ENCODE measurements at places on chromosomes 2 and 18.

GRCh38 chr2:1910592-1911246, 166.4 kb upstream of the PXDN start:
- DNase-seq: no peak

- DNase-seq: no peak
These were observed 28.3 kb upstream of the PEX13 start for GRCh38 chr2:60989259-60989658.

DNA sequence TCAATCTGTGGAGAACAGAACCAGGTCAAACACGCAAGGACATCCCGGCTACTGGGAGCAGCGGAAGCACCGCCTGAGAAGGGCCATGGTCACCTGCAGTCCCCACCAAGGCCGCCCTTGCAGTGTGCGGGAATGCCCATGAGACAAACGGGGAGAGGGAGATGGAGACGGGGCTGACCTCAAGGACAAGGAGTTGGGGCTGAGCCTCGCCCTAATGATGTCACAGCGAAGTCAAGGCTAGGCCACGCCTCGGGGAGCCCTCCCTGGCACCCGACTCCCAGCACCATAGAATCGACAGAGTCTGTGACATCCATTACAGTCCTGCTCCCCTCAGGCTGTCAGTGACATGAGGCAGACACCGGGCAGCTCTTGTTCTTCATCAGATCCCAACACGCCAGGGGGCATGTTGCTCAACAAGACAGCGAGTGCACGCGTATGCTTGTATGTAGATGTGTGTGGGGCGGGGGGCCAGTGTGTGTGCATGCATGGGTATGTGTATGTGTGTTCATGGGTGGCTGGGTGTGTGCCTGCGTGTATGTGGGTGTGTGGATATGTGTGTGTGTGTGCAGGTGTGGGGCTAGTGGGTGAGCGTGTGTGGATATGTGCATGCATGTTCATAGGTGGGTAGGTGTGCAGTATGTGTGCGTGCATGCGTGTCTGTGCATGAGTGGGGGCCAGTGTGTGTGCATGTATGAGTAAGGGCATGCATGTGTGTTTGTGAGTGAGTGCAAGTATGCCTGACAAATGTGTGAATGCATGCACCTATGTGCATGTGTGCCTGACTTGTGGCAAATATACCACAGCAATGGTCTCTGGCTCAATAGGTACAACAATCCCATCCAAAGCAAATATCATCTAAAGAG, 57.0 kb downstream of the ANKMY1 start:
- no peak for DNase-seq

DNA sequence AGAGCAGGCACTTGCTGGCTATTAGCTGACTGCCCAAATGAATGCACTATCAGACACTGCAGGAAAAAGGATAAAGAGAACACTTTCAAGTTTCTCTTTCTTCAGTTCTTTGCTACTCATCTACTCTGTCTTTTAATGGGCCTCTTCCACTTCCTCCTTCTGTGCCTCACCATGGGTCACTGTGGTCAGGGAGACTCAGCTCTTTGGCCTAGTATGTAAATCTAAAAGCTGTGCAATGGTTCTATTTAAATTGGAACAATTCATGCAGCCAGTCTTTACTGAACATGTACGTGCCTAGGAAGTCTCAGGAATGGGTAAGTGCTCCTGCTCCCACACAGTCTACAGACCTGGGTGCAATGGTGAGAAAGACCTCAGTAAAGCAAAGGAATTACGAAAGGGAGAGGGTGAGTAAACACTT, 79.1 kb upstream of the DNMT3A start:
- no peak for DNase-seq

DNA sequence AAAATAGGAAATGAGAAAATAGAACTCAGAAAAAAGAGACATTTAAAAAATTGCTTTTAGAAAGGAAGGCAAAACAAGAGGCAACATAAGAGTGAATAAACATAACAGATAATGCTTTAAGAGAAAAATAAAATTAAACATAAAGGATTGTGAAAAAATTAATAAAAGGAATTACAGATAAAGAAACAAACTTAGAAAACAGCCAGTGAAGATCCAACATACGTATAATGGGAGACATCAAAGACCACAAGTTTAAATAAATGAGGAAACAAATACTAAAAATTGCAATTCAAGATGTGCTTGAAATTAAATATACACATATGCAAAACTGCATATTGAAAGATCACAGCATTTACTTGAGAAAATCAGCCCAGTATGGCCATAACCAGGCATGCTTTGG, 448.9 kb downstream of the NBAS start:
- DNase-seq: no peak

DNA sequence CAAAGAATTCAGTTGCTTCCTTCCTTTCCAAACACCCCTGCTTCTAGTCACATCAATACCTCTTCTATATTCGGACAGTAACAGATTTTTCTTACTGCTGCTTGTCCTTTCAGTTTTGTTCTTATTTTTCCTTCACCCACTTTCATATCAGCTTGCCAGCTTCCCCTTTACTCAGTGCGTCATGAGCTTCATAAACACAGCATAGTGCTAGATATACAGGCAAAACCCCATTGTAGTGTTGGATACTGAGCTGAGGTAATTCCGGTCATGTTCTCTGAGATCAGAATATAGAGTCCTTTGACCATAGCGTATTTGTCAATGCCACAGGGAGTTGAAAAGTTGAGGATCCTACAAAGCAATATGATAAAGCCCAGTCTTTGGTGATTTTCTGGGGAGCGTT, 2.4 kb downstream of the FARP2 start:
- DNase-seq: no peak

GRCh38 chr2:181685150-181685688, 4.9 kb upstream of the NEUROD1 start:
- DNase-seq: no peak

DNA sequence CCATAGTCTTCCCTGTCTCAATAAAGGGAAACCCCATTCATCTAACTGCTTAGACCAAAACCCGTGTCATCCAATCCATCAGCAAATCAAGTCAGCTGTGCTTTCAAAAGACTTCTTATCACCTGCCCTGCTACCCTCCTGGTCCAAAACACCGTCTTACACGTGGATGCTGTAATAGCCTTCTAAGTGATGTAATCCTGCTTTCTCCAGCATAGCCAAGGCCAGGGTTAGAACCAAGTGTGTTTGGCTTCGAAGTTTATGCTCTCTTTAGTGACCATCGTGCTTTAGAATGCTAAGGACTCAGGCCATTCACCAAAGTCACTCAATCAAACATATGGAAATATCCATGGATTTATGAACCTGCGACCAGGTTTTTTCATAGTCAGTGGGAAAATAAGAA, 25.5 kb downstream of the NEB start:
- no peak for DNase-seq

DNA sequence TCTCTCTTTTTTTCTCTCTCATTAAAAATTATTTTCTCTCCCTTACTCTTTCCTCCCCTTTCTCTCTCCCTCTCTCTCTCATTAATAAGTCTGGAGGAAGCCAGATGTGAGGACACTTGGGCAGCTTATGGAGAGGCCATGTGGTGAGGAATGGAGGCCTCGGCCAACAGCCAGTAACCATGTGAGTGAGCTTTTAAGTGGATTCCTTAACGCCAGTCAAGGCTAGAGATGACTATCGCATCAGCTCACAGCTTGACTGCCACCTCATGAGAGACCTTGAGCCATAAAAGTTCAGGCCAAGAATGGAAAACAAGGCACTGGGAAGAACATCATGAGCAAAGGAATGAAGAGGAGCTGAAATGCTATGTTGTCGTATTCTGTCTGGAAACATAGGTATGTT, 39.1 kb downstream of the ETAA1 start:
- DNase-seq: no peak

DNA sequence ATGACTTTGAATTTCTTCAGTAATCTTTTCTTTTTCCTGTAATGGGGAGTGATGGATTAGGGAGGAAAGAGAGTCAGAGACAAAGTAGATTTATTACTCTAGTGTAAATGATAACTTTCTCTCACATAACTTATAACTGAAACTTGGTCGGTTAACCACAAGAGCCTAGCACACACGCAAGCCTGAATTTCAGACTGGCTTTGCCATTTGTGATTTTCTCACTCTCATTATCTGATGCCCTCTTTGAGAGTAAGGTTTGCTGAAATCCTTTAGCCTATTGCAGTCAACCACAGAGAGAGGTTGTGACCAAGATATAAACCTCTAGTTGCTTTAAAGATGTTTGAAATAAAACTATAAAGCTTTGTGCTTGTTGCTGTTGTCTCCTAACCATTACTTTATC, 117.9 kb upstream of the NETO1 start:
- DNase-seq: no peak

DNA sequence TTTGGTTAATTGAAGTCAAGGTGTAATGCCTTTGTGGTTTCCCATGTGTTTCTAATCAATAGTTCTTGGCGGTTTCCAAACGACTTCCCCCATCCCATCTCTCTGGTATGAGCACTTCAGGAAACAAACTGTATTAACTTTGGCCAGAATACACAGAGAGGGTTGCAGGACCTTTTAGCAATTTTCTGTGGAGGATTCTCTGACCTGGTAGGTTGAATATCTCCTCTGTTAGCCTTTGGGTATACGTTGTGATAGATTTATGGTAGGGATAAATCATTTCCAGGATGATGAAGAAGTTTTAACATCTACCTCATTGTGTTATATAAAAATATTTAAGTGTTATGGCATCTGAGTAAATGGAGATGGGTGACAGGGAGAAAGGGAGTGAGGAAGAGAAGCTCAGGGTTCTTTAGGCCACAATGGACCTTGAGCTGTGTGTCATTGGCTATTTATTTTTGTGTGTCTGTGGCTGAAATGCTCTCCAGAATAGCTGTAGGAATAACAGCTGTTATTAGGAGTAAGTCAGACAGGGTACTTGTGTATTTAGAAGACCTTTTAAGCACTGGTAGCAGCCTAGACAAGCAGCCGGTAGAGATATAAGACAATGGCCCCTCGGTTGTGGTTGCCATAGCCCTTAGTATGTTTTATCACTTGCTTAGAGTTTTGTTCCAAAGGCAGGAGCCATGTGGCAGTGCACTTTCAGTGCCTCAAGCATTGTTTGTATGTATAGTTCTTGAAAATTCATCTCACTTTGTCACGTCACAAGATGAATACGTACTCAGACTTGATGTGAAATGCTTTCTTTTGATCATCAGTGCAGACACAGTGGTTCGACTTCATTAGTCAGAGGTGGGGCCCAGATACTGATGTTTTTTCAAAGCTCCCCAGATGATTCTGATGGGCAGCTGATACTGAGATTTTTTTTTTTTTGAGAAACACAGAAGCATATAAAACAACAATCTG, 91.1 kb downstream of the FMNL2 start:
- DNase-seq: no peak

DNA sequence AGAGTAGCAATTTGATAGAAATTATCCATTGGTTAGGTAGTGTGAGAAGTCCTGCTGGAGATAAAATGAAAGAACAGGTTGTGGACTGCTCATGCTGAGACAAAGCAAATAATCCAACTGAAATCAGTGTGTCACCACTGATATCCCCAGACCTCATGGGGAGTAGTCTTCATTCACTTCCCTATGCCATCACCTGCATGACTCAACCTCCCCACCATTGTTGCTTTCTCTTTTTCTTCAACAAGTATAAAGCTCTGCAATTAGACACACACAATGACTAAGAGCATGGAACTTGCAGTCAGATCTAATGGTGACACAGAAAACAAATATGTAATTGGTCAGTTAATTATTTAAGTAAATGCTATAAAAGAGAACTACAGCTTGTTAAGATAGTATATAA, 475.3 kb downstream of the RIT2 start:
- DNase-seq: no peak

DNA sequence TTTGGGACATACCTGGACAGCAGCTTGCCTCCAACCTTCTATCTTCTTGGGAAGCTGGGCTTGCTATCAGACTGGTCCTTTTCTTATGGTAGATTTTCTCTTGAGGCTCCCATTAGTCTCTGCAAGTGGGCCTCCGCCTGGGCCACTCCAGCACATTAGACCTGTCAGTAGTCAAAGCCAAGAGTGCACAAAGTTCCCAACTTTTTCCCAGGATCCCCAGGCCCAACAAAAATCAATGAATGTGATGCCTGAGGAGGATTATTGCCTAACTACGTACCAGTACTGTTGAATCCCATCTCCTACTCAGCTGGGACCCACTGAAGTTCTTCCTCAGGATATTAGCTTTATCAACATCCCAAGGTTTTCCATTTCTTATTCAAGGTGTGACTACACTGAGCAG, 51.7 kb downstream of the PROC start:
- no peak for DNase-seq

DNA sequence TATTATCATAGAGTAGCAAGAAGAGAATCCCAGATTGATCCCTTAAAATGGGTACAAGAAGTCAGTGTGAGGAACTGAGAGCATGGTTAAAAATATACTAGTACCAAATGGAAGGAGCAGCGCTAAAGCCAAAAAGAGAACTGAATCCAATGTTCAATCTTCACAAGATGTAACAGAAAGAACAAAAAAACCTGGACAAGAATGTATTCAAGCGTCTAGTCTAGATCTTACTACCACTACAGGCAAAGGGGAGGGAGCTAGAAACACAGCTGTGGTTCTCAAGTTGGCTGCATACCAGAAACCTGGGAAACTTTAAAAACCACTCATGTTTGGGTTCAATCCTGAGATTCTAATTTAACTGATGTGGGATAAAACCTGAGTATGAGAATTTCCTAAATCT, 57.5 kb downstream of the PIAS2 start:
- DNase-seq: no peak

DNA sequence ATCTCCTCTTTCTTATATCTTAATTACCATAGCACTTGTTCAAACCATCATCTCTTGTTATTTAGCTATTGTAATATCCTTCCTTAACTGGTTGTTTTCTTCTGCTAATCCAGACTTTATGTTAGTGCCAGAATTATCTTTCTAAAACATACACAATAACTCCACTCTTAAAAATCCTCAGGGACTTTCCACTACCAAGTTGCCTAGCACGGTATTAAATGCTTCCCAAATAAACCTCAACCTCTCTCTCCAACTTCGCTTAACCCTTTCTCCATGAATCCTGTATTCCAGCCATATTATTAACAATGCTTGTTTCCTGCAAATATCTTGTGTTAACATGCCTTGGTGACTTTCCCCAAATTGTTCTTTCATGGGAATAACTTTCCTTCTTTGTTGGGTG, 84.5 kb downstream of the FAM228A start:
- DNase-seq: no peak

GRCh38 chr2:196372276-196372809, 201.0 kb upstream of the STK17B start:
- DNase-seq: no peak

DNA sequence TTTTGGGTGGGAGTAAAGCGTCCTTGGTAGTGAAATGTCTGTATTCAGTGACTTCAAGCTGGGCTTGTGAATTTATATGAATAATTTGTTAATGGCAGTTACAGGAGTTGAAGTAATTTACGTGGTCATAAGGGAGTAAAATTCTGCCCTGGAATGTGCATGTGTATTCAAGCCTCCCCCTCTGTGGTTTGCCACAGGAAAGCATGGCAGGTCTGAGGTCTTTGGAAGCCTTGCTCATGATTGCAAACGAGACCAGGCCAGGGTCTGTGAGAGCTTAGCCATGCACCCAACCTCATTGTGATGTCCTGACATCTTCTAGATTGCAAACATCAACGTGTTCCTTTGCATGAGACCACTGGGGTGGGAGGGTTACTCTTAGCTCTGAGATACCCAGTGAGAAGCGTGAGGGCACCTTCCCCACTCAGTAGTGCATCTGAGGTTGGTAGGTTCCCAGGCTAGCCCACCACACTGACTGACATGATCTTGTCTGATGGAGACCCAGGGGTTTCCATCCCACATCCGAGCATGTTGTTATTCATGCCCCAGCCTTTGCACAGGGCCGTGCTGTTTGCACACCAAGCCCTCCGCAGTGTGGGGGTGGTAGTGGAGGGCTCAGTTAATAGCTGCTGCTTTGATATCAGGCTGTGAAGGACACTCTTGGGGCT, 216.5 kb downstream of the KLHL29 start:
- DNase-seq: no peak
